Stimulated activated CD8-positive, alpha-beta memory T cell treated with anti-CD3 and anti-CD28 coated beads, Interleukin-2, amount 100 ng/mL, for 1 hour (primary cell): ENCODE measurements at places on chromosomes 11 and 22.
A peak's percentile ranks its signal among the peaks of the same experiment; 100 is the strongest.

- DNase-seq: peak; percentile 36
Measured at GRCh38 chr11:61071208-61071681, 31.0 kb upstream of the CD5 start.

- no peak for DNase-seq
Measured at GRCh38 chr22:20624161-20624616, 116.8 kb downstream of the MED15 start.

DNA sequence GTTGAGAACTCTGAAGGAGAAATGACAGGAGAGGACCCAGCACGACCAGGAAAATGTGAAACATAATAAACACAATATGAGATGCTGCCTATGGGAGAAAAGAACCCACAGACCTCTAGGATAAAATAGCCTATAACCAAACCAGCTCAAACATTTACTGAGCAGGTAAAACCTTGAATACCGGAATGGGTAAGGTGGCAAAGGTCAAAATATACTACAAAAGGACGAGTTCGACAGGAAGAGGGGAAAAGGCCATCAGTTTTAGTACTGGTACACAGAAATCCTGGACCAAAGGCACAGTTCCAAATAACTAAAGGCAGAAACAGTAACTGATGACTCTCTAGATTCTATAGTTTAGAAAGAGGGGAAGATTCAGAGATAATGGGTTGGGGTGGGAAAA is 96.3 kb downstream of the AMBRA1 start:
- no peak for DNase-seq

- no peak for DNase-seq
Measured at GRCh38 chr22:33737662-33738061, 182.6 kb downstream of the LARGE1 start.

- no peak for DNase-seq
Measured at GRCh38 chr11:123438131-123438627, 8.1 kb downstream of the GRAMD1B start.

- no peak for DNase-seq
Measured at GRCh38 chr11:9756461-9756860, 92.6 kb downstream of the SWAP70 start.

GRCh38 chr22:30238661-30239487 is 7.7 kb downstream of the LIF start:
- no peak for DNase-seq
